ENCODE measurements at places on chromosomes 5 and 9.

- DNase-seq: no peak
Observed at GRCh38 chr5:92518318-92518904, 1062.6 kb downstream of the NR2F1-AS1 start.

GRCh38 chr9:78666818-78667414 lies 370.0 kb downstream of the PSAT1 start:
- no peak for DNase-seq

DNA sequence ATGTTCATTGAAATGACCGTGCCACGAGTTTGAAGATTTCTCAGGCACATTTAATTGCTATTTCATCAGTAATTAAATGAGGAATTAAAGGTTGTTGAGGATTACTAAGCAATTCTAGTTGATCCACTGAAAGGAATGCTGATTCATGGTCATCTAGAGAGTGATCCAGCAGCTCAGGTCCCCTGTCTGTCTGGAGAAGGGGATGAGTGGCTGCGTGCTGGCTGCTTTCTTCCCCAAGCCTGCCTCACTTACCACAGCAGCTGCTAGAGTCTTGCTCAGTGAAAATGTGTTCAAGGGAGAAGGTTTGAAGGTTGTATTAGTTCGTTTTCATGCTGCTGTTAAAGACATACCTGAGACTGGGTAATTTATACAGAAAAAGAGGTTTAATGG lies 7.8 kb upstream of the TGFBI start:
- no peak for DNase-seq

DNA sequence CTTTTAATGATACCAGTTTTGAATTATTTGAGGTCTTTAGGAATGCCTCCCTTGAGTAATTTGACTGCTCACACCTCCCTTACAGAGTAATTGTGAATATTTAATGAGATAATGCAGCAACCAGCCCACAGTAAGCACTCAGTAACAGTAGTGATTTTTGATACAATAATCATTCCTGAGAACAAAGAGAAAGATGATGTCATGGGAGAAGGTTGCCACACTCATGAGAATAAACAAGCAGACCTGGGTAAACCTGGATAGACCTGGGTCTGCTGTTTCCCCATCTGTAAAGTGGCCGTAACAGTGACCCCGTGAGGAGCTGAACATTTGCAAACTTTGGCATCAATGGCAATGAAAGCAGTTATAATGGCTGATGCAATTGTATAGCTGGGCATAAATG lies 4.2 kb downstream of the C1QTNF2 start:
- no peak for DNase-seq

DNA sequence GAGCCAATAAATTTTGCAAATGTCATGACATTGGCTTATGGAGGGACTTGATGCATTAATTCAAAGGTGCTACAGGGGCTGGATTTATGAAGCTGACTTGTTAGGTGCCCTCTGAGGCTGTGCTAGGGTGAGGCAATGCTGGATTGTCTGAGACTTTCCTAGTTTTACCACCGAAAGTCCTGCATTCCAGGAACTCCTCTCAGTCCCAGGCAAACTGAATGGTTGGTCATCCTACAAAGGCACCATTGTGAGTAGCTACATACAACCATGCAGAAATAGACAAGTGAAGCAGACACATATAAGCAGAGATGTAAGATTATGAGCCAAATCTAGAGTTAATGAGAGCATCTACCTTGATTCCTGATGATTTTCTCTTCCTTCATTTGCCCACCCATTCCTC lies 95.3 kb downstream of the LIX1 start:
- DNase-seq: no peak

GRCh38 chr5:76415855-76416254 lies 12.8 kb downstream of the IQGAP2 start:
- DNase-seq: no peak

DNA sequence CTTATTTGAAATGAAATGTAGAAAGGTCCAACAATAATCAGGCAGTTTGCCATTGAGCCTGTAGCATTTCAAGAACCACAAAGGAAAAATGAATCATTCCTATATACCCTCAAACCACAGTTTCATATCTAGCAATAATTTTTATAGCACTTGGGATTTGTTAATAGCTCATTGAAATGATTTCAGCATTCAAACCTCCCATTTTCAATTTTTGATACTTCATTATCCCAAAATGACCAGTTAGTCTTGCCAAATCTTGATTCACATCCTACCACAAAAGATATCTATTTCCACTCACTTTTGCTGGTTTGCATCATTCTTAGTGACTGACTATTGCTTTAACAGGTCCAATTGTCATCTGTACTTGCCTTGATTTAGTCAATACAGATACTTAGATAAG lies 790.1 kb downstream of the TLE1 start:
- DNase-seq: no peak

GRCh38 chr5:142193114-142193428 lies 84.5 kb downstream of the NDFIP1 start:
- no peak for DNase-seq
